GM13976 (cell line): ENCODE measurements at places on chromosomes 1 and 21.

- DNase-seq = no peak
Observed at GRCh38 chr1:8669606-8670335, 147.7 kb downstream of the RERE start.

DNA sequence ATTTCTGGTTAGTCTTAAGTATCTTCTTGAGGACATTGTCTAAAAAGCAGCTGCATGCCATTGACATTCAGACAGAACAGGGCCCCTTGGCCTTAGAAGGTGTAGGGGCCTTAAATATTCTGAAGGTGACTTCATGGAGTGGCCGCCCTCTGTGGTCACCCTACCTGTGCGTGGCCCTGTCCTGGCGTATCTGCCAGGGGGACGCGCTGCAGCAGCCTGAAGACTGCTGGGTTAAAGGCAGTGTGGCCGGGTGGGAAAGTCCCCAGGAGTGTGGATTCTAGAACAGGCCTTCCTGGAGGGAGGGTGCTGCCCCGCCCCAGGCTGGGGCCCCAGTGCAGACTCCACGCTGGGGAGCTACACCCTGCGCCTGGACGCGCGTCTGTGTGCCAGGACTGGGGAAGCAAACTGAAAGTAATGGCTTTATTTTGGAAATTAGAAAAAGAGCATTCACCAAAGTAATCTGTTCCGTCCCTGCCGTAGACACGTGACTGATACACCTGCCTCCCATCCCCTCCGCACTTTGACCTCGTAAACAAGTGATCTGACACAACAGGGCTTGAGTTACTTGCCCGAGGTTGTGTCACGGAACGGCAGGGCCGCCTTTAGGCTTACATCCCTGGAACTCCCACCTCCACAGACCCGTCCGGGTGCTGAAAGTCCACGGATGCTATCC, 1.8 kb downstream of the AGPAT3 start:
- DNase-seq = peak; percentile 84

- no peak for DNase-seq
Observed at GRCh38 chr1:89999628-90000027, 4.7 kb downstream of the ZNF326 start.

DNA sequence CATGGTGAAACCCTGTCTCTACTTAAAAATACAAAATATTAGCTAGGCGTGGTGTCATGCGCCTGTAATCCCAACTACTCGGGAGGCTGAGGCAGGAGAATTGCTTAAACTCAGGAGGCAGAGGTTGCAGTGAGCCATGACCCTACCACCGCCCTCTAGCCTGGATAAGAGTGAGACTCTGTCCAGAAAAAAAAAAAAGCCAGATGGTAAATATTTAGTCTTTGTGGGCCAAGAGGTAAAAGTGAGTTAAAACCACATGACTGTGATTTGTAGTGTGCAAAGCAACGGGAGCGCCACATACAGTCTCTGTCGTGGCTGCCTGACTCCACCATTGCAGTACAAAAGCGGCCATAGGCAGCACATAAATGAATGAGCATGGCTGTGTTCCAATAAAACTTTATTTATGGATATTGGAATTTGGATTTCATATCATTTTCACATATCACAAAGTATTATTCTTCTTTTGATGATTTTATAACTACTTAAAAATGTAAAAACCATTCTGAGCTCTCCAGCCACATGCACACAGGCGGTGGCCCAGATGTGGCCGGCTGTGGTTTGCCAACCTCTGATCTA, 51.8 kb upstream of the CASZ1 start:
- no peak for DNase-seq
